ENCODE measurements at places on chromosomes 13 and 19.
A peak's percentile ranks its signal among the peaks of the same experiment; 100 is the strongest.

DNA sequence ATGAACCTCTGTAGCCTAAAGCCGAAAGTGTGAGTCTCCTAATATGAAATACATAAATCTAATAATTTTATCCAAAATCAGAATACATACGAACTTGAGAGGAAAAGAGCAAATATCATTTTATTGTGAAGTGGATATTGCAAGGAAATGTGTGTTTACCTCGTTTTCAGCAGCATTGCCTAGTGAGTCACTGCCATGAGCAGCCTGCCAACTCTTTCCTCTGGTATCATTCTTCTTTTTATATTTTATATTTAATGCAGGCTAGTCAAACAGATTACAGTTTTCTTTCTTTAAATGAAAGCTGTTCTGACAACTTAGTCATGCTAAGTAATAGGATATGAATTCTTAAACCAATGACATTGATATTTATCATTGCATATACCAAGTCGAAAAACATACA lies 44.2 kb downstream of the EDNRB start:
- no peak for DNase-seq

DNA sequence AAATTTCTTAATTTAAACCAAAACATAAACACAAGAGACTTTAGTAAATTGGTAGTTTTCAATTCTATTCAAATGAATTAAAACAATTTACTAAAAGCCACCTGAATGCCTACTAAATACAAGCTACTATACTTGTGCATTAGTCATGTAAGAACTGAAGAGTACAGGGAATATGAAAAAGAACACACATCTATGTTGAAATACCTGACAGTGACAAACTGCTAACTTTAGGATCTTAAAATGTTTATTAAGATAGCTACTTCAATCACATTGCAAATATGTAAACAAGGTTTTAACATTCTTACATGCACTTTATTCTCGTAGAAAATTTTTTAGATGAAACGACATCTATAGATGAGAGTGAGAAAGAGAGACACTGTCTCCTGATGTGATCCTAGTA lies 4.1 kb downstream of the SPRYD7 start:
- no peak for DNase-seq

DNA sequence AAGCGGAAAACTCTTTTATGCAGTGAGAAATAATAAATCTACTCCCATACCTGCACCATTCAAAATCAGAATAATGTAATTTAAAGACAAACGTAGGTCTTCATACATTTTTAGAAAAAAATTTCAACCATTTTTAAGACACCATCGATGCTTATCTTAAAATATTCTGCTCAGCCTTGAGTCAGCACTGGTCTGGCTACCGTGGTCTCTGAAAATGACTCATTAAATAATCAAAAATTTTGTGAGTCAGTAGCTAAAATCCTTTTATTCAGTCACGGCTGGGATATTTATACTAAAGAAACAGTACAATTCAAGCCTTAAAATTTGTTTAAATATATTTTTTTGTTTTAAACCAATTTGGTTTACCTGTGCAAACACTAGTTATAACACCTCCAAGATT lies 2862.8 kb upstream of the PCDH20 start:
- no peak for DNase-seq

DNA sequence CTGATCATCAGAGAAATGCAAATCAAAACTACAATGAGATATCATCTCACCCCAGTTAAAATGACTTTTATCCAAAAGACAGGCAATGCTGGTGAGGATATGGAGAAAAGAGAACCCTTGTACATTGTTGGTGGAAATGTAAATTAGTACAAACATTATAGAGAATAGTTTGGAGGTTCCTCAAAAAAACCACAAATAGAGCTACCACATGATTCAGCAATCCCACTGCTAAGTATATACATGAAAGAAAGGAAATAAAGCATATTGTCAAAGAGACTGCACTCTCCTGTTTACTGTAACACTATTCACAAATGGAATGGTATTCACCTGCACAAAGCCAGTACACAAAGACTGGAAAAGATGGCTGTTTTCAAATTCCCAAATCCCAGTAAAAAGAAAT lies 1233.7 kb downstream of the PCDH17 start:
- no peak for DNase-seq

- DNase-seq: no peak
Observed at GRCh38 chr13:70023516-70023915, 84.1 kb upstream of the ATXN8OS start.

- no peak for DNase-seq
Observed at GRCh38 chr13:112968380-112968909, 569 bp upstream of the MCF2L start.

DNA sequence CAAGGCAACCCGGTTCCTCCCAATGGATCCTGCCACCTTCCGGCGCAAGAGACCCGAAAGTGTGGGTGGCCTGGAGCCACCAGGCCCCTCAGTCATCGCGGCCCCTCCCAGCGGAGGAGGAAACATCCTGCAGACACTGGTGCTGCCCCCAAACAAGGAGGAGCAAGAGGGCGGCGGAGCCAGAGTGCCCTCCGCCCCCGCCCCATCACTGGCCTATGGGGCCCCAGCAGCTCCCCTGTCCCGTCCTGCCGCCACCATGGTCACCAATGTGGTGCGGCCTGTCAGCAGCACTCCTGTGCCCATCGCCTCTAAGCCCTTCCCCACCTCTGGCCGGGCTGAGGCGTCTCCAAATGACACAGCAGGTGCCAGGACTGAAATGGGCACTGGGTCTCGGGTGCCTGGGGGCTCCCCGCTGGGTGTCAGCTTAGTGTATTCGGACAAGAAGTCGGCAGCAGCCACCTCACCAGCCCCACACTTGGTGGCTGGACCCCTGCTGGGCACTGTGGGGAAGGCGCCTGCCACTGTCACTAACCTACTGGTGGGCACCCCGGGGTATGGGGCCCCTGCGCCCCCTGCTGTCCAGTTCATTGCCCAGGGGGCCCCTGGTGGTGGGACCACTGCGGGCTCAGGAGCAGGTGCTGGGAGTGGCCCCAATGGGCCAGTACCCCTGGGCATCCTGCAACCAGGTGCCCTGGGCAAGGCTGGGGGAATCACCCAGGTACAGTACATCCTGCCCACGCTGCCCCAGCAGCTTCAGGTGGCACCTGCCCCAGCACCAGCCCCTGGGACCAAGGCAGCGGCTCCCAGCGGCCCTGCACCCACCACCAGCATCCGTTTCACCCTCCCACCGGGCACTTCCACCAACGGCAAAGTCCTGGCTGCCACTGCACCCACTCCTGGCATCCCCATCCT lies 11.2 kb upstream of the PRR19 start:
- peak; percentile 58 for DNase-seq

- DNase-seq: peak; percentile 54
Observed at GRCh38 chr19:38252941-38253691, 3.1 kb downstream of the PPP1R14A start.

DNA sequence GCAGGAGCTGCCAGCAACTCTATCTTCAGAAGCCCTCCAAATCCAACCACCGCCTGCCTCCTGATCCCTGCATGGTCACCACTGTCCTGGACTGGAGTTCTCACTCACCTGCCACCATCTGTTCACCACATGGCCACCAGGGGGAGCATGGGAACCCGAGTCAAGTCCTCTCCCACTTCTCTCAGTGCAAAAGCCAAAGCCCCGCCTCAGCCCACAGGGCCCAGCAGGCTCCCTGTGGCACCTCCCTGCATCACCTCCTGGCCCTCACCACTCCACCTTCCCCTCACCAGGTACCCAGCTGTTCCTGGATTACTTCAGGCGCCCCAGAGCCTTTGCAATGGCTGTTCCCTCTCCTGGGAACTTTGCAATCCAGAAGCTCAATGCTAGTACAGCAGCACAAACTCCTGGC lies 5.3 kb downstream of the DHPS start:
- DNase-seq: peak; percentile 83

- no peak for DNase-seq
Observed at GRCh38 chr13:93687261-93687660, 460.7 kb downstream of the GPC6 start.

DNA sequence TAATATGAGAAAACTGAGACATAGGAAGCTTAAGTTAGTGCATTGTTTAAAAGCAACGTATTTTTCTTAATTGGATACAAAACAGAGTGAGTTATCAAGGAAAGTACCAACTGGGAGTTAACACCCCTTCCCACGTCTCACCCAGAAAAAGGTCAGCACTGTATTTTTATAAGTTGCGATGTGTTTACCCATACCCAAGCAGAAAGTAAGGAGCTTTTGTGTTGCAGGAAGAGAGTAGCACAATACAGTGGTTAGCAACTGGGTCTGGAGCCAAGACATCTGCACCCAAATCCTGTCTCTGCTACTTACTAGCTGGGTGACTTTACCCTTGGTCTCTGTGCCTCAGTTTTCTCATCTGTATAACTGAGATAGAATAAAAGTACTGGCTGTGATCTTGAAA lies 34.3 kb downstream of the FAM216B start:
- no peak for DNase-seq

DNA sequence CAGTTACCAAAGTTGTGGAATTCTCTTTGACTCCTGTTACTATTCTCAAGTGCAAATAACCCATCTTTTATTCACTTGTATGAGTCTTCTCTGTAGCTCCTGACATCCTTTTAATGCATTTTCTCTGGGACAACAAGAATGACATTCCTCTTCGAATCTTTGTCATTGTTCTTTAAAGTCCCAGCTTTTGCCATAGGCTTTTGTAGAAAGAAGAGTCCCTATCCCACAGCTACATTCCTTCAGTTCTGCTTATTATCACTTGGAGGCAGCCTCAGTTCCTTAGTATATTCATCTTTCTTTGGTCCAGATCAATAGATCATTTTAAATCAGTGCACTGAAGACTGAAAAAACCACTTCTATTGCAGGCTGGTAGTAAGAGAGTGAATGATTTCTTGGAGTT lies 560.2 kb downstream of the DACH1 start:
- no peak for DNase-seq

- DNase-seq: peak; percentile 34
Observed at GRCh38 chr19:7356899-7357627, 8.3 kb downstream of the ARHGEF18 start.

DNA sequence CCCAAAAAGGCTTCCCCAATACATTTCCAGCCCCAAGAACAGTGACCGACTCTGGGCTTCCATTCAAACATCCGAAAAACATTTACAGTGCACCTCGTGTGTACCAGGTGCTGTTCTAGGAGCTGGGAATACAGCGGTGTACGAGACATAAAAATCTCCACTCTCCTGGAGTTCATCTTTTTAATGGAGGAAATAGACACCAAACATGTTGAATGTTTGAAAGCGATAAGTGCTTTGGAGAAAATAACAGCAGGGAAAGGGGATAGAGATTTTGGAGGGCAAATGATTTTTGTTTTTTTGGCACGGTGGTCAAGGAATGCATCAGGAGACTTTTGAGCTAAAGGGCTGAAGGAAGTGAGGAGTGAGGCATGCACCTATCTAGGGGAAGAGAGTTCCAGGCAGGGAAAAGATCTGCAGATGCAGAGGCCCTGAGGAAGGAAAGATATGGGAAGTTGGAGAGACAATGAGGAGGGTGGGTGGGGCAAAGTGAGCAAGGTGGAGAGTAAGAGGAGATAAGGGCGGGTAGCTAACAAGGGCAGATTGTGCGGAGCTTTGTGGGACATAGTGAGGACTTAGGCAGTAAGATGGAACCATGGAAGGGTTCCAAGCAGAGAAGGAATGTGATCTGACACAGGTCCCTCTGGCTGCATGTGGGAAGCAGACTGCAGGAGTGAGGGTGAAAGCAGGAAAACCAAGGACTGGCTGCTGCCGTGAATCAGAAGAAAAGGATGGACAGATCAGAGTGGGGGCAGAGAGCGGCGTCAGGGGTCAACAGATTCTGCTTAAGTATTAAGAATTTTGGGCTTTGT lies 703 bp upstream of the FBL start:
- DNase-seq: peak; percentile 28

DNA sequence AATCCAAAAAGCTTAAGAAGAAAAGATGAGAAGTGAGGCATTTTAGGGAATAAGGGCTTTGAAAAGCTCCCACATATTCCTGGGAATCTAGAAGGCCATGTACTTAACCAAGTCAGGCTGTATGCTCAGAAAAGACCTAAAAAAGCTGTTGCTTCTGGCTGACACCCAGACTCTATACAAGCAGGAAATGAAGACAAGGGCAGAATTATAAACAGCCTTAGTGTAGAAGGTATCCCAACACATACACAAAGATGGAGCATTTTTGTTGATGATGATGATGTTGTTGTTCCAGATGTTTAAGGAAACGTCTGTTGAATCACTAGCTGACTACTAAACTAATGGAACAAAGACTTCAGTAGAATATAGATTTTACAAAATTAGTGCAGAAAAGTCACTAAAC lies 26.1 kb upstream of the N4BP2L1 start:
- no peak for DNase-seq

GRCh38 chr13:86960876-86961275 lies 710.3 kb upstream of the SLITRK5 start:
- DNase-seq: no peak

GRCh38 chr13:30204564-30204963 lies 102.8 kb downstream of the KATNAL1 start:
- DNase-seq: no peak

DNA sequence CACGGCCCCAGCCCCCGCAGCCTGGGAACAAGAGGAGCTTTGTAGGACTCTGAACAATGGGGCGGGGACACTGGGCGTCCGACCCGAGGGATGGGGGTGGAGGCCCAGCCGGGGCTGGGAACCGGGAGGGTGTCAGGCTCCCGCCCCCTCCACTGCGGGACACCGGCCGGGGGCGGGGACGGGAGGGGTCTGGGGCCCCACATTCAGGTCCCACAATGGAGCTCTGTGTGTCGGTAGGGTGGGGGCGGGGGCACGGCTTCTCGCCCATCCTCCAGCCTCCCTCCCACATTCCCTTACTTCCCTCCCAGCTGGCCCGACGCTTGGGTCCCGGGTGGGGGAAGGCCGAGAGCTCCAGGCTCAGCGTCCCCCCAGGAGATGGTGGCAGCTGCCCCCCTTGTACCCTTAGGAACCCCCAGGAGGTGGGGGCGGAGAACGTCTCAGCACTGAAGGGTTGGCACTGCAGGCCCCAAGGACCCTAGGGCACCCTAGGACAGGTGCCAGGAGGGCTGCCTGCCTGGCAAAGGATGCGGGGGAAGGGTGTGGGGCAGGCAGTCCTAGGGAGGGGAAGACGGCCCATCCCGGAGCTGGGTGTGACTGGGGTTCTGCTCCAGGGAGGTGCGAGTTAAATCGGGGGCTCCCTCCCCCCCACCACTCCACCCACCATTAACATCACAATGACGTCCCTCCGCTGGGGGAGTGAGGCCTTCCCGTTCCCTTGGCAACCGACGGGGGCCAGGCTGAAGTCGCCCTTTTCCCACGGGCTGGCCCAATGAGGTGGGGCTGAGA lies 5.3 kb downstream of the TTYH1 start:
- no peak for DNase-seq

DNA sequence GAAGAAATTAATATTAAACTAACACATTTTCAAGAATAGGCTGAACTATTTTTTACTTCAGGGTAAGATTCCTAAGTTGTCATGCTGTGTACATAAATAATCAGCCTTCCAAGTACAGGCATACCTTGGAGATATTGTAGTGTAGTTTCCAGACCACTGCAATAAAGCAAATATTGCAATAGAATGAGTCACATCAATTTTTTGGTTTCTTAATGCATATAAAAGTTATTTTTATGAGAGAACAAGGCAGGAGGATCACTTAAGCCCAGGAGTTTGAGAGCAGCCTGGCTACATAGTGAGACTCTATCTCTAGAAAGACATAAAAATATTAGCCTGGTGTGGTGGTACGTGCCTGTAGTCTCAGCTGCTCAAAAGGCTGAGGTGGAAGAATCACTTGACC lies 511.5 kb downstream of the UQCRFS1 start:
- DNase-seq: no peak

- DNase-seq: no peak
Observed at GRCh38 chr13:39803156-39803555, 147.7 kb downstream of the COG6 start.

Measured in NB4 (cell line).